ENCODE measurements at places on chromosomes 1 and 21.

GRCh38 chr1:115666702-115667101 is 24.9 kb downstream of the VANGL1 start:
- no peak for DNase-seq

DNA sequence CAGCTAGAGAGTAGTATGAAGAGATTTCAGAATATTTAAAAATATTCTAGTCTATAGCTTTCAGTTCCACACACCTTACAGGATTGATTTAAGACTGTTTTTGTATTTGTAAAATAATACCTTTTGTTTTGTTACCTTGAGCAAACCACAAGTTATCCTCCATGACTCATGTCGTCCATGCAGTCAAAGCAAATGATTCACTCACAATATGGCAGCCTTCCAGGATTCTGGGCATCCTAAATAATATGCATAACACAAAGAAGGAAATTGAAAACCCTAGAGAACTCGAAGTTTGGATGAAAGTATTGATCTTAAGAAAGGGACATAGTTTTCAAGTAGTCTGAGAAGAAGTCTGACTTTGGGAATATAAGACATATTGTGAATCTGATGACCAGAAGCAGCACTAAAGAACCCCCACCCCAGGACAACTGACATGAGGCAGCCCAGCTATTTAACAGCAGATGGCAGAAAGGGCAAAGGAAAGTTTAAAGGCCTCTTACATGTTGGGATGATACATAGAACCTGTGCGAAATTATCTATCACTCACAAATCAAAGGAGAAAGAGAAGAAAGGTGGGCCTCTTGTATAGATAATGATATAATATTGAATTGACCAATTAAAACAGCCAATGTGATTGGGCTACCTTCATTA is 857.9 kb downstream of the BRINP3 start:
- DNase-seq, result no peak

DNA sequence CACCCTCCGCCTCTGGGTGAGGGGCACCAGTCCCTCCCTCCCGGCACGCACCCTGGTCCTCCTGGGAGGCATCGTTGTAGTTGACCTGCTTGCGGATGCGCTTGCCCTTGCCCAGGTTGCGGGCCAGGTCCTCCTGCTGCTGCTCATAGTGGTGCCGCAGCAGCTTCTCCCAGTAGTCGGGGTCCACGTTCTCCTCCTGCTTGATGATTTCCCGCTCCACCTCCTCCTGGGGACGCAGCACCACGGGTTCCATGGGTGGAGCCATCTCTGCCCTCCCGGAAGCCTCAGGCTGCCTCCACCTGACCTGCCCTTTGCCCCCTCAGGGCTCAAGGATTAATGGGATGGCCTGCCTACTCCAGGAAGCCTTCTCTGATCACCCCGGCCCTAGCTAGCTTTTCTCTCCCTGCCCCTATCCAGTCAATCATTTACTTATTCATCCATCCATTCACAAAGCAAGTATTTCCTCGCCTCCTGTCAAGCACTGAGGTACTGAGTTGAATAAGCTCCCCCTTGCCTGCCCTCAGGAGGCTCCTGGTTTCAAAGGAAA is 53.5 kb downstream of the CHD5 start:
- DNase-seq, result no peak

DNA sequence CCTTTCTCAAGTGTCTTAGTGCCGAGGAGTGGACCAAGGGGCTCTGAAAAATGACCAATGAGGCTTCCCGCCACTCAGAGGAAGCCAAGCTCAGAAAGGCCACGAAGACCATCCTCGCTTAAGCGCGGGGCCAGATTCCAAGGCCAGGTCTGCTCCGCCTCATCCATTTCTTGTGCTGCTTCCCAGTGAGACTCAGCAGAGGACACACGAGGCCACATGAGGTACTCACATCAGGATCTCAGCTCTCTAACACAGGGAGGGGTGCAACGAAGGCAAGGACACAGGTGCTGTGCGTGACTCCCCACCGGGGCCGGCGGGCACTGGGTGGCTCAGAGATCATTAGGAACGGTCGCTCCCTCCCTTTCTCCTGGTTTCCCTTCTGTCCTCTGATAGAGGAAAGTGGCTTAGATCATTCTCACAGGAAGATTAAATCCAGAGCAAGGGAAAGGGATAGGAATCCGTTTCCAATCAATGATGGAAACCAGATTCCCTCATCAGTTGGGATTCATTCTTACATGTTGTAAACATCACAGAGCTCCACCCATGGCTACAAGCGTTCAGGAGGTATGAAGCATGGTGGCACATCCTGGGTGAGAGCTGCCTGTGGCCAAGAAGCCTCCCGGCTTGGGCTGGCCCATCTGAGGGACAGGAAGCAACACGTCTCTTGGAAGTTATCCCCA is 46.7 kb downstream of the CAPZB start:
- no peak for DNase-seq

DNA sequence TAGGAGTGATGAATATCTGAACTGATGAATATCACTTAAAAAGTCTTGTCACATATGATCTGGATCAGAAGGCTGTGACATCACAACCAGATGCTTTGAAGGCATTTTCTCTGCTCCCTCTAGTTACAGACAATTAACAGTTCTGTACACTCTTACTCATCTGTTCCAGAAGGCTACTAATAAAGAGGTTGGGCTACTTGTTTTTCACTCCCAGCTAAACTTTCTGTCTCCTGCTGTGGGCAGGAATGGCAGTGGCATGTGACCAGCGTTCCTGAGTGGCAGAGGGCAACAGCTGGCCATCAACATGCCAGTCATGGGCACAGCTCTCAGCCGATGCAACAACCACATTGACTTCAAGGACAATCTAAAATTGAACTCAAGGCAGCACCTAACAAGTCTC is 66.7 kb downstream of the SLC45A1 start:
- DNase-seq, result no peak

GRCh38 chr1:240613356-240614142 is 1.6 kb upstream of the GREM2 start:
- DNase-seq, result no peak

GRCh38 chr1:159184201-159184600 is 12.8 kb downstream of the CADM3 start:
- DNase-seq, result no peak

GRCh38 chr21:43355925-43356289 is 71.0 kb downstream of the SIK1 start:
- no peak for DNase-seq

- DNase-seq, result no peak
Observed at GRCh38 chr21:43894206-43894577, 29.2 kb downstream of the AGPAT3 start.

DNA sequence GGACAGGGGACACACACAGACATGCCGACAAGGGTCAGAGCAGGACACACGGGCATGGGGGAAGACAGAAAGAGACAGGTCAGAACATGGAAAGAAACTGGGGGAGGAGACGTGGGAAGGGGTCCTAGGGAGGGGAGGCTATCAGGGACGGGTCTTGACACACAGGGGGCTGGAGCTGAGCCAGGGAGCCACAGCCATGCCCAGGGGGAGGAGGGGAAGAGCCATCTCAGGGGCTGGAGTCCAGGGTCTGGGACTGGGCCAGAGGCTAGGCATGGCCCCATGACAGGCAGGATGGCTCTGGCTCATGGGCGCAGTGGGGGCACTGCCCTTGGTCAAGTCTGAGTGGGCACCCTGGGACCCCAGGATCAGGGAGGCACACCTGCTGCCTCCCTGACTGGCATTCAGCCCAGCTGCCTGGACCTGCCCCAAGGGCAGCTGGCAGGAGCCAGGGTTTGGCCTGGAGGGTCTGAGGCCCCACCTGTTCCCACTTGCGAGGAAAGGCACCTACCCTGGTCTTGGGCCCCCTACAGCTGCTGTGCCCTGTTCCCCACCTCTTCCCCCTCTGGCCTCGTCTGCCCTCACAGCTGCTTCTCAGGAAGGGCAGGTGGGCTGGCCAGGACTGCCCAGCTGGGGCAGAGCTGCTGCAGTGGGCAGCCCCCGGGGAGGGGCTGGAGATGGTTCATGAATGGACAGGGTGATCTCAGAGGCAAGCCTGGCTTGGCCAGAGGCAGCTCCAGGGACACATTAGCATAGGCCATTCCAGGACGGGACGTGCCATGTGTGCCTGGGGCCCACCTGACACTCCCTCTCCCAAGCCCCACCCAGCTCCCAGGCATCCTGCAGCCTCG is 42.9 kb downstream of the HSPG2 start:
- DNase-seq, result no peak

GRCh38 chr1:62433861-62434617 is 2.8 kb upstream of the USP1 start:
- DNase-seq, result no peak

- no peak for DNase-seq
Observed at GRCh38 chr1:150574260-150575071, 4.9 kb downstream of the MCL1 start.

DNA sequence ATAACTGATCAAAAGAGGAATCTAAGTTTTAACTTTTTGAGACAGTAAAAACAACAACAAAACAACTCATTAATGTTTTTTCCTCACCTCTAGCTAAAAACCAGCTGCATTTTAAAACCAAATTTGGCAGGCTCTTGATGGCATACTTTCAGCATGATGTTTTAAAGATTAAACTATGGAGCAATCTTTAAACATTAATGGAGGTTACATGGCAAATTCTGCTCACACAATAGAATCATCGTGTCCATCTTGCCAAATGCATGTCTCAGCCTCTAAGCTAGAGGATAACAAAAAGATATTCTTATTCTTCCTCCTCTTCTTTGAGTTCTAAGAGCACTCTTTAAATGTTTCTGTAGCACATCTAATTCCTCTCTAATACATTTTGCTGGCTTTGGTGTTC is 579.8 kb upstream of the PKN2 start:
- DNase-seq, result no peak

- DNase-seq, result no peak
Observed at GRCh38 chr1:26797627-26798026, 9.9 kb downstream of the PIGV start.

DNA sequence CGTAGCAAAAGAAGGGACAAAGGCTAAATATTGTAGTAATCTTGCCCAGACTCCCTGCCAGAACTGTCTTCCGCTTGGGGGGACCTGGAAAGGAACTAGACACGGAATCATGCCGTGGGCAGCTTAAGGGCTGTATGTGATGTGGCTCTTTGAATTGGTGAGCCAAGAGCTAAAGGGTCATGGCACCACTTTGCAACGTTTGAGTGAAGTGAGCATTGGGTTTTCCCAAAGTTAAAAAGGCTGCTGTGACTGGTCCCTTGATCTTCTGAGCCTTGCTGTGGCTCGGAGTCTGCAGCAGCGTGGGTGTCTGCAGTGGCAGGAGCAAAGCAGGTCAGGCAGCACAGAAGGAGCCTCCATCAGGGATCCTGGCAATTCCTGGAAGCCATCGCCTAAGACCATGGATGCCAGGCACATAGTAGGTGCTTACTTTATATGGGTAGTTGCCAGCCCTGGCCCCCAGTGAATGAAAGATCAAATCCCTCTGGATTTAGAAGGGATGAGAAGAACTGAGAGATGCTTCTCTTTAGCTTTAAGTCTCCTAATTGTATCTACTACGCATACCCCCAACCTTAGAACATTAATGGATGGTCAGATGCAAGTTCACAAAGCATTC is 1.8 kb downstream of the SMYD2 start:
- no peak for DNase-seq

DNA sequence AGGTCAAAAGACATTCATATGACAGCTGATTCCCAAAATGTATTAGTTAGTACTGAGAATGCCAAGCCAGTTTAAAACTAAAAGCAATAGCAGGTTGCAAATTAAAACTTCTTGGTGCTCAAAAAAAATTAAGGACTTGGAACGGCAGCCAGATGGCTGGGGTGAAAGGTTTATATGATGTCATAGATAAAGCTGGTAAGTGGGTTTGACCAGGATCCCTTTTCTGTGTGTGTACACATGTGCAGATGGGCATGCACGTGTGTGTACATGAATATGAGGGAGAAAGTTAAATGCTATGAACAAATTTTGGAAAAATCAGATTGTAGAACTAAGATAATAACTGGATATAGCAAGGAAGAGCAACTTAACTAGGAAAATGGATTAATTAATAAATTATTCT is 39.1 kb upstream of the DPH5 start:
- DNase-seq, result no peak

DNA sequence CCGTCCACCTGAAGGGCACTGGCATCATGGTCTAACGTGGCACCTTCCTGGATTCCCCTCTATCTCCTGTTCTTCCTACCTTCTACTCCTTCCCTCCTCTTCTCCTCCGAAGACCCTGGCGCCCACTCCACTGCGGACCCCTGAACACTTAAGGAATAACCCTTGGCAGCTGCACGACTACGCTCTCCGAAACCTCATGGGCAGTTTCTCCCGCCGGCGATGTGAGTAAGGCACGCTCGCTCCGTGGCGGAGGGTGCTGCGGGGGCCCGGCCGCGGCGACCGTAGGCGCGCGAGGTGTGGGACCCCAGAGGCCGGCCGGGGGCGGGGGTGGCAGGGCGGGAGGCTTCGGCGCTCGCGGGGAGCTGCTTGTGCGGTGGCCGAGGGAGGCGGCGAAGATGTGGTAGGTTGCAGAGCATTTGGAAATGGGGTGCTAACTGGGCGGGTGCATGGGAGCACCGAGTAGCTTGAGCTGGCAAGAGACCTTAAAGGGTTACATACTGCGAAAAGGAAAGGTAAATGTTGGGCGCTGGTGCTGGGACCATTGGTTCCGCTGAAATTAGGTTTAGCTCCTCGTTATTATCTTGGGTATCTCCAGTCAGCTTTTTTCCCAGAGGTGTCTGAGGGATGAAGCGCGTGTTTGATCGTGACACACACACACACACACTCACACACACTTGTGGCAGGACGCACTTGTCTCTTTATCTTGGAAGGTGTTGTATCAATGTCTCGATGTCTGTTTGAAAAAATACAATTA is 876 bp downstream of the LRRC7 start:
- DNase-seq, result no peak

GRCh38 chr1:8524627-8525157 is 206.8 kb downstream of the SLC45A1 start:
- no peak for DNase-seq

DNA sequence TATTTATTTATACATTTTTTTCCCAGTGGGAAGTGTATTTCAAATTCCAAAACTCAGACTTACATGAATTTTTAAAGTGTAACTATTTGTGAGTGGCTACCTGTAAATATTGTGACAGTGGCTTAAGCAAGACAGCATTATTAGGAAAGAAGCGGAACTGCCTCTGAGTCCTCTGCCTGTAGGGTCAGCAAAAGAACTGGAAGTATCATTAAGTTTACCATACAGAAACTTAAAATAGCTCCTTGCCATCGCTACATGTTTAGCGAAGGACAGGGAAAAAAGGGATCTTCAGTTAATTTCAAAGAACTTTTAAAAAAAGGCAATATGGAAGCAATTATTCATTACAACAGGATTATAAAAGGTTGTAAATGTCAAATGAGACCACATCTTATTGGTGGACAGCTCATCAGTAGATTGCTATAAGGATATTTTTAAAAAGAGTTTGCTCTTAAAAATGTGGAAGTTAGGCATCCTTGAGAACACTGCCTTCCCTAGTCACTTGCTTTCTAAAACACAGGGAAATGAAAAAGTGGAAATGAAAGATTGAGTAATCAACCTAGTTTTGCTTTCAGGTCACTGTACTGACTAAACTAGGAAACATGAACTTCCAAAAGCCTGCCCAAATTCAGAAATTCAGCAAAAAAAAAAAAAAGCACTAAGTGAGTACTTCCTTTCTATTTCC is 39.2 kb downstream of the NSL1 start:
- DNase-seq, result no peak

GRCh38 chr1:167516404-167517388 is 1.6 kb downstream of the CD247 start:
- DNase-seq, result no peak

- DNase-seq, result no peak
Observed at GRCh38 chr21:24716281-24716918, 890.9 kb downstream of the MRPL39 start.

GRCh38 chr1:87880098-87880760 is 551.5 kb downstream of the LMO4 start:
- no peak for DNase-seq

GRCh38 chr1:57411262-57411661 is 12.6 kb downstream of the DAB1 start:
- no peak for DNase-seq
